MM.1S (cell line): ENCODE measurements at places on chromosomes 2 and 18.

- DNase-seq, result no peak
Measured at GRCh38 chr2:33247365-33247764, 229.1 kb upstream of the RASGRP3 start.

DNA sequence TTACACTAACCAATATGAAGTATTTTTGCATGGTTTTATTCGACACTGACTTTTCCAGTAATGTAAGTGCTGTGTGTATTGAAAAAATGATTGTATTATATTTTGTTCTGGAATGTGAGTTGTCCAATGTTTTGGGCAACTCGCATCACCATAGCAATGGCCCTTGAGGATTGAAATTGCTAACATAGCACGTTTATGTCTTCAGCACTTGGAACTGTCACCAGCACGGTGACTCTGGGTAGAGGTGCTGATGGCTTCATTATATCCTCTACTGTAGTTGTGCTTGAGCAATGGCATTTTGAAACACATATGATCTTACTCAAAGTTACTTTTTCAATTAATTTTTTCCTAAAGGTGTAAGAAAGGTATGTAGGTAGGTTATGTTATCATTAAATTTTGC lies 271.5 kb downstream of the ACTR3 start:
- no peak for DNase-seq

DNA sequence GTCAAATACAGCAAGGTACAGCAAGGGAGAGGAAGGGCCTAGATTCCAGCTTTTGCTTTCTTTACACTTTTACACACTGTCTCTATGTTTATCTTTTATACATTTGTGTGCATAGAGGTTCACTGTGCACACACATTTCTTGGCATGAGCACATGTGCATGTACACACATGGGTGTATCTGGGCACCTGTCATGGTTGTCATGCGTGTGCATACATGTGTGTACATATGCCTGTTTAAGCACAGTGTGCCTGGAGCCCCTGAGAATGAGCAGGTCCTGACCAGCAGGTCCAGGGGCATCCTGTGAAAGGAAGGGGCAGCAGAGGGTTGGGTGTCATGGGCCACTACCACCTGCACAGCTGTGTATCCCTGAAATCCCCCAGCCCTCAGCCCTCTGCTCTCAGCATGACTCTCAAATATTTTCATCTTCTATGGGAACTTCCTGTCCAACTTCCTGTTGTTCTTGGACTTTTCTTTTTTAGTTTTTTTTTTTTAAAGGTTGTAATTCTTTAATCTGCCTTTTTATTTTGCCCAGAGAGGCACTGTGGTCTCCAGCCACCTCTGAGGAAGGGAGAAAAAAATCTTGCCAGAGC lies 97.0 kb upstream of the EPAS1 start:
- no peak for DNase-seq

DNA sequence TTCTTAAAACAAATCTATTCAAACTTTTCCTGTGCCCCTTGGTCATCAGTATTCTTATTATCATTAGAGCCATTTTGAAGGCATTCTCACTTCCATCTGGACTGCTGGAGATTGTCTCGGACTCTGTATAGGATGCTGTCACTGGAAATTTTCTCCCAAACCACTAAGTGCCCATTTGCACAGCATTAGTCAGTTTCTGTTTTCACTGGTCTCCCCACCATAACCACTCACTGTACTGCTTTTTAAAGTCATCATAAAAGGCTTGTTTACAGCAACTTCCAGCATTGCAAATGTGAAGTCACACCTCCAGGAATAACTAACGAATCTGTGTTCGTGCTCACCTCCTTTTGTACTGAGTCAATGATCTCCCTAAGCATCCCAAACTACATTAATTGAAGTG lies 150.9 kb upstream of the SERTAD2 start:
- no peak for DNase-seq

GRCh38 chr2:230447036-230447435 lies 31.0 kb downstream of the SP100 start:
- DNase-seq, result no peak
